ENCODE measurements at places on chromosomes 12 and 14.
A peak's percentile ranks its signal among the peaks of the same experiment; 100 is the strongest.

DNA sequence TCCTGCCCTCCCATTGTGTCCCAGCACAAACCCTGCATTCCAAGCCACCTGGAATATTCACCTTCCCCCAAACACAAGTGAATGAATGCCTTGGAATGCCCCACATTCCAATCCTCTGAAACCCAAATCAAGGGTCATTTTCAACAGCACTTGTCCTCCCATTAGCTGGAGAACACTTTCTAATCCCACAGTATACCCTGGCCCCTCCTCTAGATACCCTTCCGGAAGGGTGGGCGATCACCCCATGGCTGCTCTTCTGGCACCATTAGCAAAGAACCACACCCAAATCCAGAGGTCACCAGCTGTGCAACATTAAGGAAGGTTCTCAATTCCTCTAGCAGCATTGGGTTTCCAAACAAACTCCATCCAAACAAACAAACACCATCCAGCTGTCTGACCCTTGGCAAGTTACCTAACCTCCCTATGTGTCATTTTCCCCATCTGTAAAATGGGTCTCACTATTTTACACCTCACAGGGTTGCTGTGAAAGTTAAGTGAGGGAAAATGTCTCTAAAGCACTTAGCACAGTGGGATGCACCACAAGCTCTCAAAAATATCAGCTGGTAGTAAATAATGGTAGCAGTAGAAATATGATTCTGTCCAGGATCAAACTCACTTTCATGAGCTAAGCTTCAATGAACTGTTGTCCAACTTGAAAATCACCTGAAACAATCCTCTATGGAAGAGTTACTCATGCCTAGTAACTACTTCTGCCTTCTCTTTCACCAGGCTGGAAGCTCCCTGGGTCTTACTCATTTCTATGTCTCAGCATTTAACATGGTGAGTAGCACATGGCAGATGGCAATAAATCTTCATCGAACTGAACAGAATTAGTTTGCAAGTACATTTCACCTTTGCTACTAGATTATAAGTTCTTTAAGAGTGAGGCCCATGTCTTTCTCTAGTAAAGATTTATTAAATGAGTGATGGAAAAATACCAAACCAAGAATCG, 5.3 kb downstream of the NUAK1 start:
- DNase-seq: peak; percentile 85

DNA sequence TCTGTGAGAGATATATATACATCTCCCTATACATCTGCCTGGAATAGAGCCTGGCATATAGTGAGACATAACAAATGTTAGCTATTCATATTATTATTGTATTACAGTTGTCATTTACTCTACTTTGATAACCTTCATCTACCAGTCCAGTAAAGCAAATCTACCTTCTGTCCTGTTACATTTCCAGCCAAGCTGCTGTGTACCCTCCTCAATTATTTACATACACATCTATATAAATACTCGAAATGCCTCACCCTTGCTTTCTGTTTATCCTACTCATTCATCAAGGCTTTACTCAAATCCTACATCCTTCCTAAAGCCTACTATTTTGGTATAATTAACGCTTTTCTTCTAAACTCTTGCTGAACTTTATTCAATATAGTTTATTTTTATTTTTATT, 8.7 kb downstream of the ZBTB1 start:
- DNase-seq: no peak

DNA sequence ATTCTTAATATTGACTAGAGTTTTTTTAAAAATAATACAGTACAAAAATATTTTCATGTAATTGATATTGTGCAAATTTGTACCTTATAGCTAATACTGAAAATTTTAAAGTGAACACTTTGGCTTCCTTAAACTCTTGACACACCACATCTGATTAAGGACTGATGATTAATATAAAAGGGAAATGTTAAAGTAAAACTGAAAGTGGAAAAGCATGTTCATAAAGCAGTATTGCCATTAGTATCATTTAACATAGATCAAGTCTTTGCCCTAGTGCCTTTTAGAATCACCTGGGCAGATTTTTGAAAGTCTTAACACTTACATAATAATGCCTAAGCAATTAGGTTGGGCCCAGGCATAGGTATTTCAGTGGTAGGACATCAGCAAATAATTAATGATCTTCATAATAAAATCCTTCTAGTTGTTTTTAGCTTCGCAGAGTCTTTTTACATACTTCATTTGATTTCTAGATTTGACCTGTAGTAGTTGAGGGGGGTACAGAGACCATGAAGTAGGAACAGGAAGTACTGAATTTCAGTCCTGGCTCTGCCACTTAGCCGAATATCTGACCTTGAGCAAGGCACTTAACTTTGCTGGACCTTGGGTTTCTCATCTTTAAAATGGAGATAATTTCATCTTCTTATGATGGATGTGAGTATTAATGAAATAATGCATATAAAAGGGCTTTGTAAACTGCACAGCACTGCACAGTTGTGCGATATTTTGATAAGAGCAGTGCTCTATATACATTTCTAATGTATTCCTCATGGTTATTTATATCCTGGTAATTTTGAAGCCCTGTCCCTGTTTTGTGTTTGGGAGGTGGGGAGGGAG, 43.7 kb downstream of the MARK3 start:
- no peak for DNase-seq

DNA sequence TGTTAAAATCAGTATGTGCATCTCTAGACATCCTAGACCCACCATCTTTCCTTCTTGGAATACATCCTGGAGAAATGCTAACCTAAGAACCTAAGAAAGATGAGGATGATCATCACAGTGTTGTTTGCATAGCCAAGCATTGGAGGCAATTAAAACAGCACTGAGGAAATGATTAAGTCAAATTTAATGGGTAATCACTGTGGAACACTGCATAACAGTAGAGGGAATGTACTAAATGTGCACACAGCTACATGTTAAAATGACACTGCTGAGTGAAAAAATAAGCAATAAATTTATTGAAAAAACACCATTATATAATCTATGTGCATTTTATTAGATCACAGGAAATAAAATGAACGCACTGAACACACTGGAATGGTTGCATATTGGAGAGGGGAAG, 987.1 kb upstream of the SEL1L start:
- DNase-seq: no peak

- DNase-seq: no peak
Observed at GRCh38 chr14:73462048-73462715, 3.8 kb upstream of the NUMB start.

DNA sequence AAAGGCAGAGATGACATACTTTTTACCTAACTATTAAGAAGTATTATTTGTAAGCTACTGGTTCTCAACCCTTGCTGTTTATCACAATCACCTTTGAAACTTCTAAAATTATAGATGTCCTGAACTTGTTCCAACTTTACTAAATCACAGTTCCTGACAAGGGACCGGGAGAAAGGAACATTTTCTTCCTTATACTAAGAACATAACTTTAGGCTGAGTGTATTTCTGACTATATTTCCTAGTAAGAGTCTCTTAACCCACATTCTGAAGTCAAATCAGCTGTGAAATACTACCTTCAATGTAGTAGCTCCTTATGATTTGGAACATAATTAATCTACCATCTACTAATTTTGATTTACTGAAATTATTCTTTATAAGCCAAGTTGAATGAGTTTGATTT, 80.2 kb downstream of the BAZ1A start:
- DNase-seq: no peak

GRCh38 chr14:100279563-100279962, 26.7 kb downstream of the SLC25A29 start:
- no peak for DNase-seq

GRCh38 chr14:26856876-26857518, 259.2 kb upstream of the NOVA1 start:
- DNase-seq: no peak

DNA sequence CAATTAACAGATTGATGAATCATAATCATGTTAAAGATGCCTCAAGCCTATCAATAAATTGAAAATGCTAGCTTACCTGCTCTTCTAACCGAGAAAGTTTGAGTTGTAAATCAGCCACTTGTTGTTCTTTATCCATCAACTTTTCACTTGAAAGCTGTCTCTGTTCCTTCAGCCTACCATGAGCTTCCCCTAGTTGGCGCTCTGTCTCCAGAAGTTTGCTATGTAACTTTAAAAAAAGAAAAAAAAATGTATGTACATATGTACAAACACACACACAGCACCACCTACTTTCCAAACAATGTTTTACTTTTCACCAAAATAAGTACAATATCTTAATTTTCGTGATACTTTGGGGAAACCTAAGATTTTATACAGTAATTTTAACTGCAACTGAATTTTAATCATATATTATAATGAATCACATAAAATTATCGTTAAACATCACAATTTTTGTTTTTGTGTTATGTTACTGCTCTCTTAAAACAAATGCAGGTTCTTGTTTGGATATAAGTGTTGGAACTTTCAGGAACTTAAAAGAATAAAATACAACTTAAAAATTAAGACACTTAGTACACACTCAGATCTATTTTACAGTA, 101.2 kb downstream of the EEA1 start:
- DNase-seq: peak; percentile 20

GRCh38 chr12:107349008-107349747, 255.8 kb upstream of the CRY1 start:
- DNase-seq: peak; percentile 20

DNA sequence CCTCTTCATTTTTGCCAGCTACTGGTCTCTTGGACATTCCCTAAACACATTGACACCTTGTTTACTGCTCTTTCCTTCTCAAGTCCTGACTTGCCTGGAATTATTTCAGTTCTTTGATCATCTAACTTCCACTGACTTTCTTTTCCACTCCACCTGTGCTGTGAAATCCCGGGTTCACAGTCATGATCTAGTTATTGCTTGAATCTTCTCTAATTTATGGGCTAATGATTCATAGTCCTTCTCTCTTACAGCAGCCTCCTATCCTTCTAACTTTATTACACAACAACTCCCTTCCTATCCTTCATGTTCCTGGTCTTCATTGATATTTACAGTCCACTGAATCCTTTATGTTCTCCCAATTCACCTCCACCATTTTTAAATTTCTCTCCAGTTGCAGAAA, 260.1 kb downstream of the C12orf75 start:
- no peak for DNase-seq

DNA sequence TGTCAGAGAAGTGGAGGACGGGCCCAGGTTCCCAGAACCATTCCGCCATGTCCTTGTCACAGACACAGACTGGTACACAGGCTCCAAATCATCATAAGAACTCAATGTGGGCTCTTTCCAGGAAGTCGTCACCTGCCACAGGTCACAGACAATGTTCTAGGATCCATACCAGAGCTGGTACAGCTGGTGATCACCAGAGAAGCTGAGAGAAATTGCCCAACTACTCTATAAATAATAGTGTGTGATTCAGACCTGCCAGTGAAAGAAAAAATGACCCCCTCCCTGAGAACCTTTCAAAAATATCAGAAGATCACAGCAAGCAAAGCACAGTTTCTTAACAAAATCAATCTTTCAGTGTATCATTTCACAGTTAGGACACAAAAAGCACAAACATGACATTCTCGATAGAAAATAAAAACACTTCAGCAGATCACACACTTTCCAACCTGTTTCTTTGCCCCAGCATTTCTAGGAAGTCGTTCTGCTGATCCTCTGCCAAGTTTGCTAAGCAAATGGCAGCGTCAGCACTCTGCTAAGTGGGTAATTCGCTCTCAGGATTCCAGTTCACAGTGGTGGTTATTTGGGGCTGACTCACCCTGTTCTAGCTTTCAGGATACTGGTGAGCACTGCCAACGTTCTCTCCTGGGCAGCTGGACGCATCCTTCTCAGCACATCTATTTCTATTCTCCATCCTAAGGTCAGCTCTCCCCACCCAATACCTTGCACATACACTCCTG, 223.3 kb upstream of the SFSWAP start:
- no peak for DNase-seq

DNA sequence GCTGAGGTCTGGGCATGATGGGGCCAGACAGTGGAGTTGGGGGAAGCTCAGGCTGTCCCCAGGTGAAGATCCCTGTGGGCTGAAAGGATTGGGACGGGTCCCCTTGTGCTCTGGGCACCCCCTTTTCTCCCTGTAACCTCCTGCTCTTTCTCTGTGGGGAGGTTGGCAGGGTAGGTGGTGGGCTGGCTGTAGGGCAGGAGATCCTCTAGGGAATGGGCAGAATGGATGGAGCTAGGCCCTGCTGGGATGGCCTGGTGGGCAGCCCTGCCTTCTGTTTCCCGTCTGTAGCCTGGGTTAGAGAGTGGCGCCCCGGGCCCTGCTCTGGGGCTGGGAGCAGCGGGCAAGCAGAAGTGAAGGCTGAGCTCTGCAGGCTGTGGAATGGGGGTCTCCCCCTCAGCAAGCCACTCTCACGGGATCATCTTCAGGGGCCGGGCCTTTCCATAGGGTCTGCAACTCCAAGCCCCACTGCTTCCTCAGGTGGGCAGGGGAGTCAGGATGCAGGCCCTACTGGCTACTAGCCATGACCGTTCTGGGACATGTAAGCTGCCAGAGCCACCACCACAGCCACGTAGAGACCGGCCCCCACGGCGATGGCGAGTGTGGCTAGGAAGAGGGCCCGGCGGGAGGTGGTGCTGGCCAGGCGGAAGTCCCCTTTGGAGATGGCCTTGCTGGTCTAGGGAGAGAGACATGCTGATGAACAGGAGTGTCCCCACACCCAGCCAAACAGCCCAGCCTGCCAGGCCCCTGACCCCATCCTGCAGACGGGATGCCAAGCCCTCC, 18.8 kb downstream of the SYNDIG1L start:
- no peak for DNase-seq

GRCh38 chr12:82931349-82932116, 244.8 kb downstream of the TMTC2 start:
- DNase-seq: peak; percentile 2

- DNase-seq: no peak
Observed at GRCh38 chr12:118436986-118437385, 60.6 kb downstream of the SUDS3 start.

DNA sequence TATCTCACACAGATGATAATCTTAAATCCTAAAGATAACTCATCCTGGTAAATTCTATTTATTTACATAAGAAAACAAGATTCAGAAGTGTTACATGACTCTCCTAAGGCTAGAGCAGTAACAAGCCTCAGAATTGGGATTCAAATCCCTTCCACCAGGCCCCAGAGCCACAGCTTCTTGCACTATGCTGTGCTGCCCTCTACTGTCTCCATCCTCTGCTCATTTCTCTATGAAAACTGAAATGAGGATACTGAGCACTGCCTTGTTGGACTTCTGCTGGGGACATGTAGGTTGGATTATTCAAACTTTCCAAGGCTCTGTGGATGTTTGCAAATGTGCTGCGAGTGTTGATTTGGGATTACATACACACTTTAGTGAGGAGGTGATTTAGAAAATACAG, 23.5 kb upstream of the C12orf50 start:
- peak; percentile 16 for DNase-seq

GRCh38 chr12:56029166-56029519, 8.3 kb downstream of the IKZF4 start:
- no peak for DNase-seq

DNA sequence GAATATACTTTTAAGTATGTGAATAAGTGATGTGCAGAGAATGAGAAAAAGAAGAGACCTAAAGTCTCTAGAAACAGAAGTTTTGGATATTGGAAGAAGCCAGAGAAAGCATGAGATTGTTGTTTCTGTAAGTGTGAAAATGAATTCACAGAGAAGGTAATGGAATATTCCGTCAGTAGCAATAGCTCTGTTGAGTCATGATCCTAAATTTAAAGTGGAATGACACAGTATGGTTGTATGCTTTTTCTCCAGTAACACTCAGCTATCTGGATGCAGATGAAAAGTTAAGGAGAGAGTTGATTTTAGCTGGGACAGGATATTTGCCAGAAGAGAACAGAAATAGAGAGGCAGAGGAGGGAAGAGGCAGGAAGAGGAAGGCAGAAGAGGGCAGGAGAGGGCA, 1166.3 kb downstream of the GALC start:
- DNase-seq: no peak

- DNase-seq: no peak
Observed at GRCh38 chr14:98725676-98726075, 546.3 kb downstream of the BCL11B start.
